CD8-positive, alpha-beta memory T cell (primary cell): ENCODE measurements at places on chromosomes 7 and 10.

DNA sequence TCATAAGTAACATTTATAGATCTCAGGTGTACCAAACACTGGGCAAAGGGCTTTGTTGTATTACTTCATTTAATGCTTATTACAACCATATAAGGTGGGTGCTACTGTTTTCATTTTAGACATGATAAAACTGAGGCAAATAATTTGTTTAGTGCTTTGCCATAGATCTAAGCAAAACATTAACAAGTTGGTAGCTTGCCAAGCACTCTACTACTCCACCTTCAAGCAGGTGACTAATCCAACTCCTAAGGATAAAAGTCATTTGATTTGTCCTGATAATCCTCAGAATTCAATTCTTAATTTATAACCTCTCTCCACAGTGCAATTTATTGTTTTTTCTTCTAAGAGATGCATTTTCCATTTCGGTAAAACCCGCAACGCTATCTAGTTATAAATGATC, 646.4 kb downstream of the GRM8 start:
- DNase-seq = no peak

DNA sequence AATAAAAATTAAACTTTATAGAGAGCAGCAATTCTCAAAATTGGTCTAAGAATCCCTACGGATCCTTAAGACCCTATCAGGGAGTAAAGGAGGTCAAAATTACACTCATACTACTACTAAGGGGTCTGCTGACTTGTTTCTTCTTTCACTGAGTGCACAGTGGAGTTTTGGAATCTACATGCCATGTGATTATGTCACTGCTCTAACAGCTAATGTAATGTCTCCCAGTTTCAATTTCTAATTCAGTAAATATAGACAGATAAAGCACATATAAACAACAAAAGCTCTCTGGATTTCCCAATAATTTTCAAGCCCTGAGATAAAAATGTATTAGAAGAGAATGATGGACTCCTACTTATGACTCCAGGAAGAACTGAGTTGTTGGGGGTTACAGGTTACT, 74.6 kb downstream of the WAPL start:
- DNase-seq = no peak

GRCh38 chr7:45972629-45973312, 51.7 kb upstream of the IGFBP3 start:
- no peak for DNase-seq

DNA sequence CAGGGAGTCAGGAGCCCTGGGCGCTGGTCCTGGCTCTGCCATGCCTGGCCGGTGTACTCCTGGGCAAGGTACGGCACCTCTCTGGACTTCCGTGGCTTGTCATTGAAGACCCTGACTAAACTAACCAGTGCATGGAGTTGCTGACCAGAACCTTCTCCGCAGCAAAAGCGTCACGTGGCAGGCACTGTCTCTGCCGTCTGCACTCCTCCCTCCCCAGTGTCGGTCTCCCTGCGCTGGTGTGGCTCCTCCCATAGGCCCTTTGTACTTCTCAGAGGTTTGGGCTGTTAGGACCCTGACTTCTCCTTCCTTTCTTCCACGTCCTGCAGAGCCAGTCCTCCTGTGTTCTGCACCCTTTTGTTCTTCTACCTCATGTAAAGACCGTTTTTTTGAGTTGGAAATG, 100.6 kb upstream of the CREB5 start:
- no peak for DNase-seq

DNA sequence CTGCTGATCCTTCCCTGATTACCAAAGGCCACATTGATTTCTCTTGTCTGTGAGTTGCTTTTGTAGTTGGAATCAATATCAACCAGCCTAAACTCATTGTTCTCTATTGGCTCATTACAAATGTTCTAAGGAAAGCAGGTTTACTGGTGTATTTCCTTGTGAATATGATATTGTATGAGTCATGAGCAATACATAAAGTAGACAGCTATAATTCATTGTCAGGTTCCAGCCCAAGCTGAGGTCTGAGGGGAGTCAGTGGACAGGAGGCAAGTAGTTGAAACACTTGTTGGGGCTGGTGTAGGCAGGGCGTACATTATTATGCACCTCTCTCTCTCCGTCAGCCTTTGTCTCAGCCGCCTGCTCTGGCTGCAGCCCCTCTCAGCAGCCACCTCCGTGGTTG, 451.7 kb downstream of the IPMK start:
- no peak for DNase-seq

GRCh38 chr10:6148251-6148701, 54.5 kb upstream of the PFKFB3 start:
- no peak for DNase-seq

DNA sequence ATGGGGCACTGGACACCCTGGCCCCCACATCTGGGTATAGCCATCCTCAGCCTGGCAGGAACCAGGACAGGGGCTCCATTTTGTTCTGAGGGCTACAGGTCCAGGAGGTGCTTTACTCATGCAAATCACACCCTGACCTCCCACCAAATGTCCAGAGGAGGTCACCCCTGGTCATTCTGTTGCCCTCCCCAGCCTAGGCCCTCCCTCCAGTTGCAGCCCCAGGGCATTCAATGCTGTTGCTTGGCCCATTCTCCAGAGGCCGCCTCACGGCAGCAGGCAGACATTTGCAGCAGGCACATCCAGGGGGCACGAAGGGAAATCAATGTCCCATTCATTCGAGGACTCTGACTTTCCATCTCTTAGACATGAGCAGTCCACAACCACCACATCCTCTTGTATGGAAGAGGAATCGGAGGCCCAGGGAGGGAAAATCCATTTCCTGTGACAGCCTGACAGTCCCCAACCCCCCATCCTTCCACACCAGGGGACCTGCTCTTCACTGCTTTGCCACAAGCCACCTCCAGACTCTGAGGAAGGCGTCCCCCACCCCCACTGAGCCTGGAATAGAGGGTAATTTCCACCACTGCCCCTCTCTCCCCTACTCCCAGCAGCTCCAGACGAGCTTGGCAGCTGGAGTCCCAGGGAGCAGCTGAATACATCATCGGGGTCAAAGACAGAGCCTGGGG, 76.2 kb upstream of the UNC5B start:
- no peak for DNase-seq

DNA sequence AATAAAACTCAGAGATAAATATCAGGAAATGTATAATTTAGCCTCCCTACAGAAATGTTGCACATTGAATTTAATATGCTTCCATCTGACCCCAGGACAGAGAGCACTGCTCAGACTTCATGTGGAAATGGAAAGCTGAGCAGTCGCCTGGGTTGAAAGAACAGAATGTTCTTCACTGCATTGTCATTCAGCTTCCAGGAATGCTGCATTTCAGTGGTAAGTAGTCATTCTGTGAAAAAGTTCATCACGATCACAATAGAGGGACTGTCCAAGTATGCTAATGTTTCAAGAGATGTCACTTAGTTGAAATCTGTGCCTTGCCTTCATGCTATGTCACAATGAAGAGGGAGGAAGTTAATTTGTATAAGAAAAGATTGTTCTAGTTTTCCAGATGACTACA, 147.3 kb downstream of the NRCAM start:
- DNase-seq = no peak

DNA sequence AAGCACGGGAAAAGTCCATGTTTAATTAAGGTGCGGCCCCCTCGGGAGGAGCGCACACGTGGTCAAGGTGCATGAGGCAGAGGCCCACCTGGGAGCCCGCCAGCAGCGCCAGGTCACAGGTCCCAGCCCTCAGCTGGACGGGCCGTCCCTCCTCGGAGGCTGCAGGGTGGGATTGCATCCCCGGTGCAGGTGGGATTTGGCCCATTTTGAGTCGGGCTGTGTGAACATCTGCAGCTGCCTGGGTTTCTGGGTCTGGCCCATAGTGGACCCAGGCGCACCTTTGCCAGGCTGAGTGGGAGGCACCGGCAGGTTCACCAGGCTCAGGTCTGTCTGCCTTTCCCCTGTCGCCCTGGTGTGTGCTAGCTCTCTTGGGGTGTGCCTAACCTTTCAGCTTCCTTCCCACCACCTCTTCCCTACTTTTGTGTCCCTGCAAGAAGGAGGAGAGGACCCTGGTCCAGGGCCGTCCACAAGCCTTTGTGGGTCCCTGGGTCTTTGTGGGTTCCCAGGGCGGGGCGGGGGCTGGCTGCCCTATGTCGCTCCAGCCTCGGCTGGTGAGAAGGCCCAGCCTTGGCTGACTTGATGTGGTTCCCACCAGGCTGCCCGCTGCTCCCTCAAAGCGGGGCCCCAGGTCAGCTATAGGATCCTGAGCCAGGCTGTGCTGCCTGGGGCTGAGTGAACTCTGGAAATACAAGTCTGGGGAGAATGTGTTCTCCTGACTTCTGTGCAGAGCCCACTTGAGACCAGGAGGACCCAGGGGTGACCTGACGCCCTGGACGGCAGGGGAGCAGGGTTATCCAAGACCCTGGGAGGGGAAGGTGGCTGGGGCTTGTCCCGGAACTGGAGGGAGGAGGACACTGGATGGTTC, 186.7 kb upstream of the SHH start:
- no peak for DNase-seq

- no peak for DNase-seq
Measured at GRCh38 chr7:124031919-124032318, 948 bp downstream of the TMEM229A start.

- no peak for DNase-seq
Measured at GRCh38 chr7:115178835-115179234, 256.9 kb downstream of the MDFIC start.

- DNase-seq = no peak
Measured at GRCh38 chr10:133325440-133326222, 11.1 kb downstream of the CALY start.

- DNase-seq = no peak
Measured at GRCh38 chr10:108905821-108906220, 1017.5 kb downstream of the XPNPEP1 start.

DNA sequence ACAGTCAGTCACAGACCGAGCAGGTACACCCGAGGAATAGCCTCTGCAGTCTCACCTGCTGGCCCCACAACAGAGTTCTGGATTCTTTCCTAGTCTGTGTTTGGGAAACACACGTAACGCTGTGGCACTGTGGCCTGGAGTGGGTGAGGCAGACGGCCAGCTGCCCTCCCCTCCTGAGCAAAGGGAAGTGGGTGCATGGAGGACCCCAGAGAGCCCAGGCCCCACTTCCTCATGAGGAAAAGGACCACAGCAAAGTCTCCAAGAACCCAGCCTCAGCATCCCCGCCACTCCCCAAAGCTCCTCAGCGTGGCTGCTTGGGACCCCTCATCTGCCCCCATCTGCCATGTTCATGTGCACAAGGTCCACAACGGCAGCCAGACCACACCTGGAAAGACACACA, 530.2 kb downstream of the PTPRN2 start:
- no peak for DNase-seq

- DNase-seq = no peak
Measured at GRCh38 chr10:28632584-28632945, 44.8 kb upstream of the BAMBI start.

DNA sequence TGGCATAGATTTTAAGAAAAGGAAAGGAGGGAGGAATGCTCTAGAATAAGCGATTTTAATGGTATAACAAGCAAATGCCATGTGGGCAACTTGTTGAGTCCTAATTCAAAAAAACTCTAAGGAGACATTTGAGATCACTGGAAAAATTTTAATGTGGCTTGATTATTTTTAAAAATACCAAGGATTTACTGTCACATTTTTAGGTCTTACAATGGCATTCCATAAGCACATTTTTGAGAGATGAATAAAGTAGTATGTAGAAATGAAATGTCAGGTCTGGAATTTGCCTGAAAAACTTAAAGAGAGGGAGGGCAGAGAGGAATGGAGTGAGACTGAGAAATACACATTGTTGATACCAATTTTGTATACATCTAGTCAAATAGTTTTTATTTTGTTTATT, 20.3 kb downstream of the NCAPG2 start:
- no peak for DNase-seq

- DNase-seq = no peak
Measured at GRCh38 chr10:129810-130209, 5.4 kb upstream of the ZMYND11 start.

- DNase-seq = peak; percentile 18
Measured at GRCh38 chr10:100621360-100622205, 85.8 kb downstream of the HIF1AN start.

GRCh38 chr10:71232089-71232998, 20.0 kb downstream of the UNC5B start:
- no peak for DNase-seq

GRCh38 chr10:129253161-129253864, 213.7 kb upstream of the MGMT start:
- no peak for DNase-seq

DNA sequence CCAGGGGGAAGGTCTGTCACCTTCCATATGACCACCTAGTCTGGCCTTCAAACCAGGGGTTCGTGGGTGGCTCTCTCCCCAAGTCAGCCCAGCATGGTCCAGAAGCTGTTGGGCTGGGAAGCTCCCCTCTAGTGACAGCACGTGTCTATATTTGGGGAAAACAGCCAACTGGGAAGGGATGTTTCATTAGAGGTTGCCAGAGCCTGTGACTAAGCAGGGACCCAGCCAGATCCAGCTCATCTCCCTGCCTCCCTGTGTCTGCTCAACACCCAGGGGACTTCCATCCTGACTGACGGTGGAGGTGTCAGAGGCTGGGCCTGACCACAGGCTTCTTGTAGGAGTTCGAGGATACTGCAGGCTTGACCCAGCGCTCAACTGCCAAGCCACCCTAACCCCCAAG, 10.5 kb downstream of the STYXL1 start:
- DNase-seq = no peak

- no peak for DNase-seq
Measured at GRCh38 chr10:130121486-130122079, 11.0 kb upstream of the C10orf143 start.

GRCh38 chr7:144812379-144813283, 23.2 kb downstream of the TPK1 start:
- DNase-seq = peak; percentile 55

- peak; percentile 21 for DNase-seq
Measured at GRCh38 chr10:6204063-6204340, 1.3 kb downstream of the PFKFB3 start.

GRCh38 chr10:112643600-112644264, 196.7 kb downstream of the VTI1A start:
- DNase-seq = no peak
